Ureter (tissue), 1 donor: ENCODE measurements at places on chromosomes 13 and 19. TPM values are rescaled to one million over a fixed set of nuclear protein-coding genes. Genes with fewer than 3 reads are reported as not detected.

DNA sequence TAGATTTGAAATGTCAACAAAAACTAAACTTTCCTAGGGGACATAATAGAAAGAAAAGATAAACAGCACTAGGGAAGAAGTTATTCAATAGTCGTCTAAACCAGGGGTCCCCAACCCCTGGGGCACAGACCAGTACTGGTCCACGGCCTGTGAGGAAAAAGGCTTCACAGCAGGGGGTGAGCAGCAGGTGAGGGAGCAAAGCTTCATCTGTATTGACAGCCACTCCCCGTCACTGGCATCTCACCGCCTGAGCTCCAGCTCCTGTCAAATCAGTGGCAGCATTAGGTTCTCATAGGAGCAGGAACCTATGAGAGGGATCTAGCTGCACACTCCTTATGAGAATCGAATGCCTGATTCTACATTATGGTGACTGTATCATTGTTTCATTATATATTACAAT, 382.7 kb downstream of the MYO16 start:
- no peak for DNase-seq

The PLPP2 gene
- total RNA-seq, result 64.5 TPM

GRCh38 chr19:10089801-10090375, 3.8 kb downstream of the SHFL start:
- DNase-seq, result no peak

DNA sequence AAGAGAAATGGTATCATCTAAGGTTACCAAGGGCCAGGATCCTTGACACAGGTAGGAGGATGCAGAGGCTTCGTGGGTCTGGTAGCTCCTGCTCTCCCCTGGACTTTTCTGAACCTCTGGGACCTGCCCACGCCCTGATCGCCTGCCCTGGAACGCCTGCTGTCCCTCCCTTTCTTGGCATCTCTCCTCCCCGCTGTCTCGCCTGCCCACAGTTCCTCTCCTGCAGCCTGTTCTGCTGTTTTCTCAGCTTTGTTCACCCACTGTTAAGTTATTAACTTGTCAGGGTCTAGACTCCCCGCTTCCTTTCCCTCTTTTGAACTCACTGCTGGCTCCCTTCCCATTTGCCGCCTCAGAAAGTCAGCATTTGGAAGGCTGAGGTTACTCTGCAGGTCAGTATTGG, 19.8 kb downstream of the SERP2 start:
- no peak for DNase-seq

The PRRG2 gene
- total RNA-seq, result 13.2 TPM

- DNase-seq, result no peak
Observed at GRCh38 chr19:6705931-6706632, 14.4 kb downstream of the C3 start.

GRCh38 chr13:109883181-109884180, 97.1 kb upstream of the IRS2 start:
- DNase-seq, result no peak

The RAB3A gene
- 6.1 TPM for total RNA-seq

GRCh38 chr19:30325676-30326392, 46.4 kb upstream of the ZNF536 start:
- peak; percentile 61 for DNase-seq

DNA sequence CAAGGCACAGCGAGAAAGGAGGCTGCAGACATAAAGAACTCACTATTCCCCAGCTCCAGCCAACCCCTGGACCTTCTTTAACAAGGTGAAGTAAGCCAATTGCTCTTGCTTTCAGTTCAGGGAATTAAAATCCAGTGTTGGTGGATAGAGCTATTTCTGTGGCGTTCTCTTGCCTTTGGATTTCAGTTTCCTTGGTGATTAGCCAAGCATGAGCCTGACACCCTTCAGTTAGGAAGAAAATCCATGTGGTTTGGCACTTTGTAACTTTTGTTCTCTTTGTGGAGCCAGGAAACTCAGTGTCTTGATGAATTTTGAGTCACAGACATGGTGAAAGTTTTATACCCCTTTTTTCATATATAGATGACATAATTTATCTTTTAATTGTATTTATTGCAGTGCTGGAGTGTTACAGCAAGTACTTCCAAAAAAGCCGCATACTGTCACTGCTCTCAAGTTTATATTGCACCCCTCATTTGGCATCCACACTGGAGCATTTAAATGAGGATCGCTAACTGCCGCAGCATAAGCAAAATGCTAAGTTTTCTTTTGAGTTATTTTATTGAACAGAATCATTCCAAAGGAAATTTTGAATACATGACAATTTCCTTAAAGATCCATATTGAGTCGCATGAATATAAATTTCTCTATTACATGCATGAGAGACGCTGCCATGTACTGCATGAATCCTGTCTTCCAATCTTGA, 406.8 kb downstream of the MYO16 start:
- DNase-seq, result no peak

The CBY2 gene
- total RNA-seq, result not detected

DNA sequence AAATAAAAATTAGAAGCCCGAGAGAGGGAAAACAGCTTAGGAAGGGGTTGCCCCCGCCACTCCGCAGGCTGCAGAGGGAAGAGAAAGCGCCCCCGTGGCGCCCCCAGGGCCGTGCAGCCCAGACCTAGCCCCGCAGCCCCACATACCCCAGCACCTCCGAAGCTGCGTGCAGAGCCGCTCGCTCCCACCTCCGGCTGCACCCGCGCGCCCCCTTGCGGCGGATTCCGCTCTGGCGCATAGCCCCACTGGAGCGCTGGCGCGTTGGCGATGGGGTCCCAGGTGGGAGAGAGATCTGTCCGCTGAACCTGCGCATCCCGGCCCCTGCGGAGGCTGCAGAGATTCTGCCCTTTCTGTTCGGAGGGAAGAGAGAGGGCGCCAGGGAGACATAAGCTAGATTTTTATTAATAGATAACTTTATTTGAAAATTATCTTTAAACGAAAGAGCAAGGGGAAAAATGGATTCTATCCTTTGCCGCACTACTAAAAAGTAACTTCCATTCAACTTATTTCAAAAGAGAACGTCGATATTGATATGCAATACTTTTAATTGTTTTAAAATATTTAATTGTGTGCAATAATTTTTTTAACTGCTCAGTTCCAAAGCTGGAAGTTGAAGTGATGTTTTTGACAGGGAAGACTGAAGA, 11.7 kb upstream of the CLN5 start:
- DNase-seq, result peak; percentile 83

The ADAT3 gene
- total RNA-seq, result 4.1 TPM

- DNase-seq, result no peak
Observed at GRCh38 chr13:67131393-67131792, 98.7 kb downstream of the PCDH9 start.

GRCh38 chr19:55252760-55253663, 5.8 kb downstream of the PPP6R1 start:
- DNase-seq, result no peak
